Stimulated activated CD4-positive, alpha-beta T cell treated with anti-CD3 and anti-CD28 coated beads, Interleukin-1b, Interleukin-23, amount 100 ng/mL, for 1 hour (primary cell): ENCODE measurements at places on chromosomes 7 and 10.

DNA sequence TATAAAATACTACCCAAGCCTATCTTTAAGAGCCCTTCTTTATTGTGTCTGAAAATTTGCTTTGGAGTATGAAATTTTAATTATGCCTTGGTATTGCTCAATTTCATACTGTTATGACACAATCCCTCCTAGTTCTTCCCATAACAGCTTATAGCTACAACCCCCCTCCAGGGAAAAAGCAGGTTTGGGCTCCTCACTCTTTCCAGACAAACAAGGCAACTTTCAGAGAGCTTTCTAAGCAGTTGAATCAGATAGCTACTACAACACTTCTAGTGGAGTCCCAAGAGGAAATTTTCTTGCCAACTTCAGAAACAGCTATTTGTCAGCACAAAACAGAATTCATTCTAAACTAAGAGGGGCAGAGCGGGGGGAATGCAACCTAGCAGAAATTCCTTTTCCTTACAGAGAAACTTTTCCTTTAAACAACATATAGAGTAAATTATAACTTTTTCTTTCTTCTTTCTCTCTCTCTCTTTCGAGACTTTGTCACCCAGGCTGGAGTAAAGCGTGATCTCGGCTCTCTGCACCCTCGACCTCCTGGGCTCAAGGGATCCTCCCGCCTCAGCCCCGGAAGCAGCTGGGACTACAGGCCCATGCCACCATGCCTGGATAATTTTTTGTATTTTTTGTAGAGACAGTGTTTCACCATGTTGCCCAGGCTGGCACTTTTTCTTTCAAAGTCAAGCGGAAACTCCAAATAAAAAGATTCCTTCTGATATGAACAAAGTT is 26.0 kb upstream of the JMJD1C start:
- DNase-seq: no peak

- DNase-seq: no peak
Measured at GRCh38 chr10:34666008-34666704, 148.9 kb downstream of the PARD3 start.

- no peak for DNase-seq
Measured at GRCh38 chr7:7510794-7511193, 24.9 kb downstream of the COL28A1 start.

- DNase-seq: no peak
Measured at GRCh38 chr7:94620703-94621118, 35.2 kb downstream of the SGCE start.

GRCh38 chr10:6619660-6620059 is 39.6 kb upstream of the PRKCQ start:
- DNase-seq: no peak

DNA sequence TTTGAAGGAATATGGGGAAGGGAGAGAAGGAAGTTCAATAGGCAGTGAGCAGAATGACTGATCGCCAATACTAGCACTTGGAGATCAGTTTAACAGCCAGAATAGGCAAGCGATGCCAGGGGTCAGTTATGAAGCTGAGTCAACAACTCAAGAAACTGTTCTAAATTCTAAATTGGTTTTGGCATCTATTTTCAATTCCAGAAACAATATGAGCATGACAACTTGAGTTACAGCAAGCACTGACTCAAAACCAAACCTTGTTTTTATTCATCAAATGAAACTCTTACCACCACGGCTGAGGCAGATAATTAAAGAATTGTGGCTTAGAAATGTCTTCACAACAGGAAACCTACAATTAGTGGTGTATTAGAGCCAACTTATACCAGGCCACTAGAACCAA is 180.5 kb upstream of the ASAH2 start:
- no peak for DNase-seq

DNA sequence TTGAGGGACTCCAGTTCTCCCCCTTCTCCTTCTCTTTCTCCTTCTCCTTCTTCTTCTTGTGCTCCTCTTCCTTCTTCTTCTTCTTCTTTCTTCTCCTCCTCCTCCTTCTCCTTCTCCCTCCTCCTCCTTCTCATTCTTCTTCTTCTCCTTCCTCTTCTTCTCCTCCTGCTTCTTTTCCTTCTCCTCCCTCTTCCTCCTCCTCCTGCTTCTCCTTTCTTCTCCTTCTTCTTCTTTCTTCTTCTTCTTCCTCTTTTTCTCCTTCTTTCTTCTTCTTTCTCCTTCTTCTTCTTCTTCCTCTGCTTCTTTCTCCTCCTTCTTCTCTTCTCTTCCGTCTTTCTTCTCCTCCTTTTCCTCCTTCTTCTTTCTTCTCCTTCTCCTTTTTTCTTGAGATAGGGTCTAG is 25.6 kb upstream of the LIMK1 start:
- DNase-seq: no peak

DNA sequence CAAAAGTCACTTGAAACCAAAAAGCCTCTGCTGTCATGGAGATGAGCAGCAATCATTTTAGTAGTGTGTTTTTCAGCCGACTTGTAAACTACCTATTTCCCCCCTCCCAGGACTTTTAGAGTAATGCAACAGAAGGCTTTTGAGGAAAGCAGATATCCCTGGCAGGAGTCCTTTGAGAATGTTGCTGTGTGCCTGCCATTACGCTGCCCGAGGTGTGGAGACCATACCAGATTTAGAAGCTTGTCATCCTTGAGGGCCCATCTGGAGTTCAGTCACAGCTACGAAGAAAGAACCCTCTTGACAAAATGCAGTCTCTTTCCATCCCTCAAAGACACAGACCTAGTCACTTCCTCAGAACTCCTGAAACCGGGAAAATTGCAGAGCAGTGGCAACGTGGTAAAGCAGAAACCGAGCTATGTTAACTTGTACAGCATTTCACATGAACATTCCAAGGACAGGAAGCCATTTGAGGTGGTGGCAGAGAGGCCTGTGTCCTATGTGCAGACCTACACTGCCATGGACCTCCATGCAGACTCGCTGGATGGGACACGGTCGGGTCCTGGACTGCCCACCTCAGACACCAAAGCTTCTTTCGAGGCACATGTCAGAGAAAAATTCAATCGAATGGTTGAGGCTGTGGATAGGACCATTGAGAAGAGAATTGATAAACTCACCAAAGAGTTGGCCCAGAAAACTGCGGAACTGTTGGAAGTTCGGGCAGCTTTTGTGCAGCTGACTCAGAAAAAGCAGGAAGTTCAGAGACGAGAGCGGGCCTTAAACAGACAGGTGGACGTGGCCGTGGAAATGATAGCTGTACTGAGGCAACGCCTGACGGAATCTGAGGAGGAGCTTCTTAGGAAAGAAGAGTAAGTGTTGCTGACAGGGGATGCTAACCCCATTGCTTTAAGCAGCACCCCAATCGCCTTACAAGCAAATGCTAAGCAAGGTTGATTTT is 2.2 kb downstream of the ZNF365 start:
- DNase-seq: no peak

- no peak for DNase-seq
Measured at GRCh38 chr10:3868271-3868664, 83.3 kb upstream of the KLF6 start.

DNA sequence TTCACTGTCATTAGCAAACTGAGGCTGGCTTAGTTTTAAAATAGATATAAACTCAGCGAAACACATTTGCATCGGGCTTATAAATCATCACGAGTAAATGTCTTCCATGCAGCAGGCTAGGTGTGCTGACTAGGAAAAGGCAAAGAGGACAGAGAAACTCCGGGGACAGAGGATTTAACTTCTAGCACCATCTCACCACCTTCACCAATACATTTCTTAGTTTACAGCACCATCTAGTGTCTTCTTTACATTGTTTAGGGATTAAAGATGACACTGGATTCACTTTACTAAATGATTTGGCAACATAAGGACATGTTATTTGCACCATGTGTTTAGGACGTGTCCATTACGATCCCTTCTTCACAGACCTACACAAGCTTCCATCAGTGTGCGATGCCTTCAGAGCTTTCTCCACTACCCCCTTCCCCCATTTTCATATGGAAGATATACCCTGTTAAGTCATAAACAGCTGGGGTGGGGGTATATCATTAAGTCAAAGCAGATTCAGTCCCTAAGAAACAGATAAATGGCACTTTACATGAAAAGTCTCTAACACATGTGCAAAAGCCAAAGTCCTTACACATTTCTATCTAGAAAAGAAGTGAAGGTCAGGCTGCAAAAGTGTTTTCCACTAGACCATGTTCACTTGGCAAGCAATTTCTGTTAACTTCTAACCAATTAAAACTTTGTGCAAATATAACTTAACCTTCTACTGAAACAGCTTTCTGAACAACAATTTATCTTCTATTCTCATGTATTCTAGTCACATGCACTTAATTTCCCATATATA is 103.3 kb downstream of the GRB10 start:
- DNase-seq: no peak

DNA sequence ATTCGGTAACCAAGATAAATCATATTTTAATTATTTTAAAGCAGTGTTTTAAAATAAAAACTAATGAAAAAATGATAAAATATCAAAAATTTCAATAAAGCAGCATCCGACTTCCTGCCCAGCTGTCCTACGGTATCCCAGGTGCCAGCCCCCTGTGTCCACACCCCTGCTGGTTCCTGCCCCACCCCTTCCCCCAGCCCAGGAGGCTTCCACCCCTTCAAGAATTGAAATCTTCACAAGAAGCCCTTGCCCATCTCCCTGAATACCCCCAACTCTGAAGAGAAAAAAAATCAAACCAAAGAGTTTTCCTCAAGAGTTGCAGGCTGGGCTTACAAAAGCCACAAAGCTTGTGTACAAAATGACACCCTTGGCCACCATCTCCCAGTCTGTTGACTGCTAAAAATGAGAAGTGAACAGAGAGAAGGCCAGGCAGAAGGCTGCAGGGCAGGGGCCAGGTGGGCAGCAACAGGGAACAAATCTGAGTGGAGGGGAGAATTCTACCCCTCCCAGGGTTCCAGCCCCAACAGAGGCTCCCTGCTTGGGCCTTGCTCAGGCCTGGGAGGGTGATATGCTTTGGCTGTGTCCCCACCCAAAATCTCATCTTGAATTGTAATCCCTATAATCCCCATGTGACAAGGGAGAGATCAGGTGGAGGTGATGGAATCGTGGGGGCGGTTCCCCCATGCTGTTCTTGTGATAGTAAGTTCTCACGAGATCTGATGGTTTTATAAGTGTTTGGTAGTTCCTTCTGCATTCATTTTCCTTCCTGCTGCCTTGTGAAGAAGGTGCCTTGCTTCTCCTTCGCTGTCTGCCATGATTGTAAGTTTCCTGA is 14.5 kb downstream of the GPRIN2 start:
- DNase-seq: no peak

DNA sequence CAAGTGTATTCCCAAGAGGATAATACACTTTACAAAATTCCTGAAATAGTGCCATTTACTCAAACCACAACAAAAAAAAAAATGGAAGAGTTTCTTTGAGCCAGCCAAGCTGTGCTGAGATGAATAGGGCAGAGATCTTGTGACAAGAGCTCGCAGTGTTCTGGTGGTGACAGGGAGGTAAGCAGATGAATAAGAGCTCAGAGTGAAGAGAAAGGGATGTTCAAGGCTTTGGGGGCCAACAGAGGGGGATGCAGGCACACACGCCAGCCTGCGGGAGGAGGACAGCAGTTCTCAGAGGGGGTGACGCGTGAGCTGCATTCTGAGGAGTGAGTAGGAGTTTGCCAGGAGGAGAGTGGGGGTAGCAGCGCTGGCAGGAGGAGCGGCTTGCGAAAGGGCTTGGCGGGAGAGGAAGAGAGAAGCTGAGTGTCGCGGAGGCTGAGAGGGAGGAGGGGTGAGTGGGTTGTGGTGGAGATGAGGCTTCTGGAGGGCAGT is 194.4 kb upstream of the IMMP2L start:
- DNase-seq: no peak

DNA sequence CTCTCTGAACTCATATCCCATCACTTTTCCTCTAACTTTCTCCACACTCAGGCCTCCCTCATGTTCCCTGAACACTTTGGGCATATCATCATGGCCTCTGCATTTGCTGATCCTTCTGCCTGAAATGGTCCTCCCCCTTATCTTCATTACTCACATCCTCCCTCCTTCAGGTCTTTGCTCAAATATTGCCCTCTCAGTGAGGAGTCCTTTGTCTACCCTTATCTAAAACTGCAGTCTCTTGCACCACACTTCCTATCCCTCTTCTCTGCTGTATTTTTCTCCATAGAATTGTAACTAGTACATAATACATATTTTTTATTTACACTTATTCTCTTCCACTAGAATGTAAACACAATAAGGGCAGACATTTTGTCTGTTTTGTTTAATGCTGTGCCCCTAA is 41.7 kb downstream of the DNAJC1 start:
- DNase-seq: no peak

DNA sequence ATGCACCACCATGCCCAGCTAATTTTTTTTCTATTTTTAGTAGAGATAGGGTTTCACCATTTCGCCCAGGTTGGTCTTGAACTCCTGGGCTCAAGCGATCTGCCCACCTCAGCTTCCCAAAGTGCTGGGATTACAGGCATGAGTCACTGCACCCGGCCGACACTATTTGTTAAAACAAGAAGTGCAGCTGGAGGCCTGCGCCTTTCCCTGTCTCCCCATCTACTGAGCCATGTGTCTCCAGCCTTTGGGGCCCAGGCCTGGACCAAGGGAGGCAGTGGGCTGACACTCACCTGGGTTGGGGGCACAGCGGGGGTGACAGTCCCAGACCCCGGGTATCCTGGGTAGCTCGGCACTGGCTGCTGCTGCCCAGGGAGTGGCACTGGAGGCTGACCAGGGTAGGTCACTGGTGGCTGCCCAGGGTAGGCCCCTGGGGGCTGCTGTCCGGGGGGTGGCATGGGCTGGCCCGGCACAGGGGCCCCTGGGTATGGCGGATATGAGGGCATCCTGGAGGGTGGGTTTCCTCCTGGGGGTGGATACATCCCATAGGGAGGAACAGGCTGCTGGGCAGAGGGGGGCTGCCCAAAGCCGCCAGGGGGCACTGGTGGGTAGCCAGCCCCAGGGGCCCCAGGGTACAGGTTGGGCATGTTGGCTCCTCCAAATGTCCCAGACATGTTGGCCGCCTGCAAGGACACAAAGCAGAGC is 36.3 kb downstream of the PLAC9 start:
- DNase-seq: no peak

- no peak for DNase-seq
Measured at GRCh38 chr7:990352-990932, 7.5 kb downstream of the CYP2W1 start.

- no peak for DNase-seq
Measured at GRCh38 chr7:91398341-91398740, 134.1 kb downstream of the FZD1 start.

- no peak for DNase-seq
Measured at GRCh38 chr7:74587435-74588126, 69.9 kb upstream of the GTF2I start.

GRCh38 chr7:152967958-152968357 is 208.4 kb downstream of the ACTR3B start:
- DNase-seq: no peak

- no peak for DNase-seq
Measured at GRCh38 chr10:71845410-71846405, 5.3 kb downstream of the PSAP start.

DNA sequence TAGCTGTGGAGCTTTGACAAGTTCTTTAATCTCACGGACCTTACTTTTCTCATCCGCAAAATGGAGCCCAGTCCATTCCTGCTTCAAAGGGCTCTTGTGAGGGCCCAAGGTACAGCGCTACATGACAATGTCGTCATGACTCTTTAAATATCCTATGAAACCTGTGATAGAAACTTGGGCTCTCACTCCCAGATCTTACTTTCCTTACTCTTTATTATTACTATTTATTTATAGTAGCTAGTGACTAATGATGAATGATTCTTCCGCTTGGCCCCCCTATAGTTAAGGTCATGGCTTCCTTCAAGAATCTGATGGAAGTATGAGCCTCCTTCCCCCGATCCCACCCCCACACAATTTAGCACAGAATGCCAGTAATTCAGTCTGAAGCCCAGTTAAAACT is 41.9 kb downstream of the RBM20 start:
- no peak for DNase-seq
